ENCODE measurements at places on chromosomes 2 and 18.

- no peak for DNase-seq
Measured at GRCh38 chr2:197121255-197121654, 189.3 kb downstream of the ANKRD44 start.

DNA sequence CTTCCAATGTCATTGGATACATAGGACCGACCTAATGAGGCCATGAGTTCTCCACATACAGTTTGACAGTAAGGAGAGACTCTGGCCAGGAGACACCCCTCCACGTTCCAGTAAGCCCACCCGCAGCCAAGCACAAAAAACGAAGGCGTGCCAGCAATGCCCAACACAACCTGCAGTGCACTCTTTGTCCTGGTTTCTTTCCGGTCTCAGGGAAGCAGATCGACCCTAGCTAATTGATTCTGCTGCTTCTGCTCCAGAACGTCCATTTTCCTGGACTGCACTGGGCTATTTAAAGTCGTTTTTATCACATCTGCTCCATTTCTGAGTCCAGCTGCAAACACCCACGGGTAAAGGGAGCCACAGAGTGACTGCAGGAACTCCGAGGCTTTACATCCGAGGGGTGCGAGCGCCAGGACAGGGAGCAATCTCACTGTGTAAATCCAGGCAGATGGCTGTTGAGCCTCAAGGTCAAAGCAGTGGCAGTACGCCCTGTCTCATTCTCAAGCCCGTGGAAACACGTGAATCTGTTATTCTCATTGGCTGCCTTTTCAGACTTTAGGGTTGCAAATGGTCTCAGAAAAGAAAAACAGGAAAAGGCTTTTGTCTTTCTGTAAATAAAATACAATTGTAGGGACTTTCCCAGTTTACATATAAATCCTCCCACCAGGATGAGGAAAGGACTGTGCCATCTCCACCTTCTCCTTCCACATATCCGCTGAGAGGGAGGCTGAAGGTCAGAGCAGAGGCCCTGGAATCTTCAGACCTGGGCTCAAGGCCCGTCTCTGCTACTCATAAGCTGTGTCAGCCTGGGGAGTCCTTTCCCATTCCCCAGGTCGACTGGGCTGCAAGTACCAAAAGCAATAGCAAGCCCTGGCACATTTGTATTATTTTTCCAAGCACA, 40.7 kb downstream of the TMEM163 start:
- peak; percentile 49 for DNase-seq

GRCh38 chr2:101745711-101746694, 48.5 kb downstream of the MAP4K4 start:
- DNase-seq, result no peak

- DNase-seq, result no peak
Measured at GRCh38 chr2:195671563-195671962, 14.5 kb downstream of the SLC39A10 start.

- DNase-seq, result no peak
Measured at GRCh38 chr2:101737478-101738255, 40.2 kb downstream of the MAP4K4 start.

DNA sequence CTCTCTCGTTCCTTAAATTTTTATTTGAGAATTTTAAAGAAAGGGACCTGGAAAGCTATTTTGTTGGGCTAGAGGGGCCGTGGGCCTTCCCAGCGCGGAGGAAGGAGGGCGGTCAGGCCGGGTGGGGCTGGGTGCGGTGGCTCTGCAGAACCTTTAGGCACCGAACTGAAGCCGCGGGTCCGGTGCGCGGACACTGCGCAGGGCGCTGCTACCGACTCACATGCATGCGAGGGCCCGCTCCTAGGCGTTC, 1.6 kb upstream of the TWIST2 start:
- DNase-seq, result no peak

GRCh38 chr18:13379062-13379865, 160.7 kb downstream of the LDLRAD4 start:
- no peak for DNase-seq

DNA sequence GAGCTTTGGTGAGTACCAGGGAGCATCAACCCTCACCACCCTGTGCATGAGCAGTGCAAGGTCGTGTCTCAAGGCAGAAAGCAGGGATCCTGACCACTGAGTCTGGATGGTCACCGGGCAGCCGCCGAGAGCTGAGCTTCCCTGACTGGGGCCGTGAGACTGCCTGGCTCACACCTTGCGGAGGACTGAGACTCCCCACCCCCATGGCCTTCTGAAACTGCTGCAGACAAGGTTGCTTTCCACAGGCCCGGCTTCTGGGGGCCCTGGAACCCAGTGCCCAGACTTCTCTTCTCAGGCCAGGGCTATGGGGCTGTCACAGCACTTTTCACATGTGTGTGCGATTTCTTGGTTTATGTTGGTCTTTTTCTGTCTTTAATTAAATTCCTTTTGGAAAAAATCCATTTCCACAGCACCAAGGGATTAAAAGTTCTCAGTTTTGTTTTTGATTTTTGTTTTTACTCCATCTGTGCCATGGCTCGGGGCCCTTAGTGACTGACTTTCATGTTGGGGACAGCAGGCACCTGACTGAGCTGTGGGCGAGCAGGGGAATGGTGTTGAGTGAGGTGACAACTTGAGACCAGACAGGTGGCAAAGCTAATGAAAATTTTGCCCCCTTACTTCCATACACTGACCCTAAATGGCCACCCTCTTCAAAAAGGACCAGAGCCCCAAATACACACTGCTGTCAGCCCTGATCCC, 297.9 kb downstream of the CYP26B1 start:
- no peak for DNase-seq

GRCh38 chr2:165777522-165778186, 16.4 kb downstream of the GALNT3 start:
- no peak for DNase-seq

GRCh38 chr2:44245083-44245861, 30.0 kb upstream of the SLC3A1 start:
- no peak for DNase-seq

DNA sequence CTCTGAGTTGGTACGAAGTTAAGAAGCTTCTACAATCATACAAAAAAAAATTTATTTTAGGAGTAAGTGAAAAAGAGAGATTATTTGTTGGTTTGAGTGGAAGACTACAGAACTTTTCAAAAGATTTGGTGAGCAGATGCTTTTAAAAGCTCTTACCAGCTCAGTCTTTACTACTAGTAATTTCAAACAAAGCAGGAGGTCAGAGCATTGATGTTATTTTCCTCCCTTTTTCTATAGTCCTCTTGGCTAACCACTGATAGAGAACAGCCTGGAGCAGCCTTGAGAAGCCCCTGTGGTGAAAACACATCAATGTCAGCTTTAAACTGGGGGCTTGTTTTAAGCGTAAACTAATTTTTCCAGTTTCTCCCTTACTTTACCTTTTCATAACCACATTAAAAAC, 559.3 kb upstream of the CDH2 start:
- DNase-seq, result no peak

DNA sequence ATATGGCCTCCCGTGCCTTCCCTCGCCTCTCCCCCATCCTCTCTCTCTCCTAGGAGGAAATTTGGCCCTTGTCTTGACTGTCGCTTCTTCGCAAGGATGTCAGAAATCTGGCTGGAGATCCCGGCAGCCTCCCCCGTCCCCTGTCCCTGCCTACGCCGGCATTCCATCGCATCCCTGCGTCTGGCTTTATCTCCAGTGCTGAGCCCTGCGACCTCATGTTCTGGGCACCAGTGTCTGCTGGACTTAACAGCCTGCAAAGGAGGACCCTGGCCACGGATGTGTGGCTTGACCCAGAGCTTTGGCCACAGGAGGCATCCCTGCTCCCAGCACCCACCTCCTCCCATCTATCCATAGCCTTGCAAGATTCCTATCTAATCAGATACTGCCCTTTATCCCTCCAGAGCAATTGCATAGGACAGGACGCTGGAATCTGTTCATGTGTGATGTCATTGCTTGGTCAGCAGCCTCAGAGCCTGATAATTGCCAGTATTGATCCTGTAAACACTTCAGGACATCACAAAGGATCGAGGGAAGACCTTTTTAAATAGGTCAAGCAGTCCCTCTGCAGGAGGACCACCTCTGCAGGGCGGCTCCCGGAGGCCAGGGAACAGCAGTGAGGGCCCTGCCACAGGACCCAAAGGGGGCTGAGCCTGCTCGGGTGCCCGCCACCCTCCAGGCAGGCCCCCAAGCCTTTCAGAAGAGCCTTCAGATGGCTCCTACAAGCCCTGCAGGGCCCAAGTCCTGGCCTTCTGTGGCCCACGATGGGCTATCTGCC, 168.2 kb downstream of the TWIST2 start:
- no peak for DNase-seq
